ENCODE measurements at places on chromosomes 4 and X.

DNA sequence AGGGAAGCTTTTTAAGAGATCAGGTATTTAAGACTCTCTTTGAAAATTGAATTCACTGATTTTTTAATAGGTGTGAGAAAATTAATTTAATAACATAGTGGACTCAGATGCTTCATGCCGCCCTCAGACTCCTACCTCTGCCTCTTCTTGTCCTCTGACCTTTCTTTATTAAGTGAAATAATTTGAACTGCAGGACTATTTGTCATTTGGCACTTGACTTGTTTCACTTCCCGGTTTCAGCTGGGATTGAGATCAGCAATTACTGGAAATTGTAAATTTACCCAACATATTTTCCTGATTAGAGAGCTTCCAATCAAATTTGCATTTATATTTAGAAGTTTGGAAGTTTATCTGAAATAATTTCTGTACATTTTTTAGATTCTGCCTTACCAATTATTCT is 116.8 kb downstream of the CBR4 start:
- no peak for DNase-seq

DNA sequence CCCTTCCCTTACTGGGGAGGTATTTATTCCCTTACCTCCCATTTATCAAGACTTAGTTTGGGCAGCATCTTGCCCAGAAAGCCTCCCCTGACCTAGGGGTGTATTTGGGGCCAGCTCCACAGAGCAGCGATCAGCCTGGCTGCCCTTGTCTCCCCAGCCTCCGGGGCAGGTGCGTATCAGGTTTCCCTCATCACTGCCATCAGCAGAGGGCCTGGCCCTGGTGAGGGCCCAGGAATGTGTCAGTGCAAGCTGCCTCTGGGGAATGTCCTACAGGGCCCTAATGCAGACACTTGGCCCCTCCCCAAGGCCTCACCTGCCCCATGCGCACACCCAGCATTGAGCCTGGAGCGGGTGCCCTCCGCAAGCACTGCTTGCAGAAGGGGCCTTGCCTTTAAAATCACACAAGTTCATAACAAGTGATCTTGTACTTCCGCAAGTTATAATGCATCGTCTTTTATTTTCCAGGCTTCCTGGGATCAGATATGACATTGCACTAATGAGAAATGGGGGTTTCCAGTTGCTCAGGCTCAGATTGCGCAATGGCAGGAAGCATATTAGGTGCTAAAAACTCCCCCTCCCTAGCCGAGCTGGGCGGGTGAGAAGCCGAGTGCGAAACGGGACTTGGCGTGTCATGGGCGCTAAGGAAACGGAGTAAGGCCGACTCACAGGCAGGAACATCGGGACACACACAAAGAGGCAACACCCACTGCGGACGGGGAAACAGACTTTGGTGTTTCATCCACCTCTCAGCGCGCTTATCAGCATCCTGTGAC is 25.4 kb upstream of the AFAP1 start:
- DNase-seq = peak; percentile 9

GRCh38 chr4:120683897-120684540 is 238.5 kb downstream of the PRDM5 start:
- no peak for DNase-seq

- no peak for DNase-seq
Observed at GRCh38 chrX:101219116-101219863, at the start of gene DRP2. DRP2 (plus strand) TSS chrX:101219786; CDS start chrX:101231648, 11,862 bp downstream.

DNA sequence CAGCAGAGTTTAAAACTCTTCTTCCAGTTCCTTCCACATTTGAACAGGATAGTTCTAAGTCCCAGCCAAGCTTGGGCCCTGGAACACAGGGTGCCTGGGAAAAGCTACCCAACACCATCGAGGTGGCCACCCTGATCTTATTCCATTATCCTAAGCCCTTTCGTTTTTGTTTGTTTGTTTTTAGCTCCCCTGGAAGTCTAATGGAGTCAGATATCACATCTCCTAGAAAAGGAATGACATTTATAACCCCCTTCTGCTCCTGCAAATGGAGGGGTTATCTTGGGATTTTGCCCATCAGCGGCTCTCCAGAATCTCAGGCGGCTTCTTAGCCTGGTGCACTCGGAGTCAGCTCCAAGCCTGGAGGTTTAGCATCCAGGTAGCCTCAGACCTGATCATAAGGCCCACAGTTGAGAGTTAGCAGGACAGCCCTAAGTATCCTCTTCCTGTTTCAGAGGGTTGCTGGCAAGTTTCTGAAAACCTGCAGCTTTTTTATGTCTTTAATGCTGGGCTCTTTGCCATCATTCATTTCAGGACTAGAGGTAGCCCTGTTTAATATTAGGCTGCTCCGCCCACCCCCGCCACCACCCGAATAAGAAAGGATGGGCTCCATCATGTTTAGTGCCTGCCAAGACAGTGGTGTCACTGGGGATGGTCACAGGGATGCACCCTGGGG is 230.0 kb upstream of the LNX1 start:
- no peak for DNase-seq

DNA sequence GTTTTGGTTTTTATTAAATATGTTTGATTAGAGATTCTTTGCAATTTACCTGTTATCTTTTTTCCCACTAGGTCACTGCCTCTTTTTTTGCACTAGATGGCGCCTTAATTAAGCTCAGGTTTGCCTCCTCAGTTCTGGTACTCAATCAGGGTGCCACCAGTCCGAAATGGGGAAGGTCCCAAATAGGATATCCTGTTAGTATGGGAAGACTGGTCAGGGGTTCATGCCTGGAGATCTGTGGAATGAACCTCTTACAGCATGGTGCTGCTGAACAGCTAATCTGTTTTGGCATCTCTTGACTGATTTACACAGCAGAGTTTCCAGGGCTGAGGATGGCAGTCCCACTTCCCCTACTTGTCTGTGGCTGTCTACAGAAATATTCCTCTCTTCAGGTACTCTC is 24.2 kb upstream of the VSIG1 start:
- peak; percentile 43 for DNase-seq

- no peak for DNase-seq
Observed at GRCh38 chr4:7861440-7861881, 78.2 kb downstream of the AFAP1 start.

GRCh38 chr4:110130576-110131358 is 67.6 kb downstream of the ELOVL6 start:
- no peak for DNase-seq

DNA sequence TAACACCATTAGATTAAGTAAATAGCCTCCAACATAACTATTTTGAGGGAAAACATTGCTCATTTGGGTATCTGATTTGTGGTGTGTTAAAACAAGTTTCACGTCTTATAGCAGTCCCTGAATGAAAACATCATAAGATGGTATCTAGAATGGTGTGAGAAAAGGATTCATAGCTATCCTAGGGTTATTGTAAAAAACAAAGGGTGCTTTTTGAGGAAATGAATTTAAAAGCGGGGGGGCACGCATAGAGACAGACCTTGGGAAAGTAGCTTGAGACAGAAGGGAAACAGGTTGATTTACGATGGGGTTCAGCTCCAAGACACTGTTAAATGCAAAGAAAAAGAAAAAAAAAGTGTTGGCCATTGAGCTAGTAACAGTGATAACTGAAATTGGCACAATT is 768 bp upstream of the CXCL10 start:
- DNase-seq = peak; percentile 9

DNA sequence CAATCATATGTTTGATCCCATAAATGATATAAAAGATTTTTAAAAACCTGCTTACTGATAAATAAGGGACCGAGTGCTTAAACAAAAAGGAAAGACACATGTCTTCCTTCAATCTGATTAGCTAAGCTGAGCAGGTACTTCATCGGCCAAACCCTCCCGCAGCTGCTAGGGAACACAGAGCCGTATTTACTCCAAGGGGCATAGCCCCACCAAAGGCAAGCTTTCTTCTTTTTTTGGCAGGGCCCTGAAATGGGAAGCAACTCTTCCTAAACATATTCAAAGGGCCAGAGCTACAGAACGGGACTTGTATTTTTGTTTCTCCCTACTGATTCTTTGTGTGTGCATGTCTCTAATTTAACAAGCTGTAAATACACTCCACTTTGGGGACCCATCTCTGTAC is 337.3 kb downstream of the NLGN4X start:
- no peak for DNase-seq

GRCh38 chr4:157294575-157294974 is 74.0 kb downstream of the GRIA2 start:
- DNase-seq = no peak

GRCh38 chr4:168585168-168586091 is 88.6 kb downstream of the PALLD start:
- peak; percentile 47 for DNase-seq

DNA sequence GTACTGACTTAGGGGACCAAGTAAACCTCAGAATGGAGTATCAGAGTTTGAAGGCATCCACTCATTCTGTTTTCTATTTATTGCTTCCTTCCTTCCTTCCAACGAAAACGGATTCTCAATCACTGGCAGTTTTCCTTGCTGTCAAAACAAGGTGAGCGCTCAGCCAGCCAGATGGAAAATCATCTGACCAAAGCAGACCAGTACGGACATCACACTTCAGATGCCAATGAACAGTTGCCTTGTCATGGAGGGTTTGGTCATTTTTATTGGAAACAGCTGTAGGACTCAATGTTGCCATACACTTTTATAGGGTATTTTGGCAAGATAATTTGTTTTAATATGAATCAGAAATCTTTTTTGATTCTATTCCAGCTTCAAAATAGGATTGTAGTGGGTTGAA is 16.6 kb downstream of the GEMIN8 start:
- DNase-seq = no peak

- peak; percentile 49 for DNase-seq
Observed at GRCh38 chrX:36908801-36909675, 99.1 kb upstream of the FAM47C start.

DNA sequence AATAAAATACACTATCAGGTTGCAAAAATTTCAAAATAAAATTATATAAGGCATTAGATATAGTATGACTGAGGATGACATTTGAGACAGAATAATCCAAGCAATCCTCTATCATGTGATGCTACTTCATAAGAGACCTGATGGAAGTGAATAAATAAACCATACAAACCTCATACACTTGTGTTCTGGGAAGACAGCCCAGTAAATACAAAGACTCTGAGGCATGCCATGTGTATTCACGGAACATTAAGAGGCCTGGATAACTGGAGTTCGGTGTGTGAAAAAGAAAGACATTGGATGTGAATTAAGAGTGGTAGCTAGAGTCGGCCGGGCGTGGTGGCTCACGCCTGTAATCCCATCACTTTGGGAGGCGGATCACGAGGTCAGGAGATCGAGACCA is 364.2 kb downstream of the ADAM29 start:
- DNase-seq = no peak

DNA sequence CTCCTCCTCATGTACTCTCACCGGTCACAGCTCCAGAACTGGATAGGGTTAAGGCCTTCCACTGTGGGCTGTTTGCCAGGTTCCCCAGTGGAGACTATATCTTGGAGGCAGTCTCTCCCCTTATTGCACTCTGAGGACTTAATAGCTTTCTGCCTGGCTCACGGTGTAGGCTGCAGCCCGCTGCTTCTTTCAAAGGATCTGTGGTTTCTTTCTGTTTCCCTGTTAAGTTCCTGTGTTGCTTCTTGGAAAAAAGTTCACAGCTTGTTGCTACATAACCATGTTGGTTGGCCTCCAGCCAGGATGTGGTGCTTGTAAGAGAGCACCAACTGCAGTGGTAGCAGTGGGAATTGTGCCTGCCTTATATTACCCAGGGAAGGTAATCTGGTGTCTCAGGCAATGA is 24.9 kb upstream of the ZDHHC15 start:
- peak; percentile 90 for DNase-seq

GRCh38 chrX:6169407-6169806 is 59.3 kb downstream of the NLGN4X start:
- DNase-seq = no peak

DNA sequence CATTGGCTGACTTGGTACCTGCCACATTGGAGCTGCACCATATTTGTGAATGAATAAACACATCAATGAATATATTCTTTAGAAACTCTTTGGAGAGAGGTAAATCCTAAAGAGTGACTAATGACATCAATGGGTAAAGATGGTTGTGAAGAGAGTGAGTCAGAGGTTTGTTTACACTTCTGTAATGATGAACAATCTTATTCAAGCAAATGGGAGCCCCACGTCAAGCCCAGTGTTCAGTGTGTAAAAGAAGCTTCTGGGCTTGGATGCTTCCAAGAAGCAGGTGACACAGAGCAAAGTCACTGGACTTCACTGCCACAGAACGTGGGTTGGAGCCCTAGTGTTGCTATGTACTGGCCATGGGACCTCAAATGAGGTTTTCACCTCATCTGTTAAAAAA is 319.0 kb downstream of the STK32B start:
- DNase-seq = no peak

DNA sequence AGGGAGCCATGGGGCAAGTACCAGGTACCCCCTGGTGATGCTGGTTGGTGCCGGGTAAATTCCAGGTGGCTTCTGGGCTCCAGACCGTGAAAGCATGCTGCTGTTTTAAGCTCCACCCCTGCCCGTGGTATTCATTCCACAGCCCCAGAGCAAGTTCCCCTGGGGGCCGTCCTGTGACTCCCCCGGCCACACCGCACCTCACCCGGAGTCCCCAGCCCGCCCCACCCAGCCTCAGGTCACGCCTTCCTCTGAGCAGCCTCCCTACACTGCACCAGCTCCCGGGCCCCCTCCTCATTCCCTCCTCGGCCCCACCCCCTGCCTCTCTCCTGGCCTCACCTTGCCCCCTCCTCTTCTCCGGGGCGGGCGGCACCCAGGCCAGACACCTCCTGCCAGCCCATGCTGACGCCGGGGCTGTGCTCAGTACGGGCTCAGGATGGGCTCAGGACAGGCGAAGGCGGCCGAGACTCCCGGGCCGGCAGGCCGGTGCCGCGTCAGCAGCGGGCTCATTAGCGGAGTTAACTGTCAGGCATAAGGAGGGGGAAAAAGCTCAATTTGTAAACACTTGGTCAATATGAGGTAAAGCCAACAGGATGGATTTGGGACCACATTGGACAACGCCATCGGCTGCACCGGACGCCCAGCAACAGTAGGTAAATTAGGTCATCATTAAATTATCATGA is 127.4 kb downstream of the FAM53A start:
- DNase-seq = no peak

GRCh38 chrX:70444326-70444945 is at the start of gene DLG3:
DLG3 (plus strand) TSS chrX:70444835; CDS start chrX:70445202, 367 bp downstream.
- DNase-seq = peak; percentile 38

- no peak for DNase-seq
Observed at GRCh38 chrX:108064613-108065012, 19.7 kb downstream of the VSIG1 start.

- peak; percentile 17 for DNase-seq
Observed at GRCh38 chrX:106932960-106933537, 12.8 kb downstream of the CLDN2 start.

GRCh38 chr4:128800284-128800683 is 9.2 kb upstream of the JADE1 start:
- DNase-seq = no peak

DNA sequence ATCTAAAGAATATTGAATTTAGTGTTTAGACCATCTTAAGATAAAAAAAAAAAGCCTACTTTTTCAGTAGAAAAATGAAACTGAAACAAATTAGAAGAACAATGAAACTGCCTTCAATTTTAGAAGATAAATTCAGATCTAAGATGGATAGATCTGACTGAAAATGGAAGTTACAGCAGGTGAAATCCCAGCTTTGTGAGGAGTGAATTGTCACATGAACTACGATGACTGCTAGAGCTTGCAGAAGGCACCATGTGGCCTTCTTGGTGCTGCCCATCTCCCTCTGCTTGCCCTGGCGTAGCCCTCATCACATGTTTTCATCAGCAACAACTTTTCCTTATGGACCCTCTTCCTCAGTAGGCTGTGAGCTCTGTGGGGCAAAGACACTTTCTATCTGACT is 51.4 kb upstream of the EMCN start:
- no peak for DNase-seq

GRCh38 chr4:80045786-80046185 is 27.2 kb downstream of the ANTXR2 start:
- DNase-seq = no peak

- no peak for DNase-seq
Observed at GRCh38 chrX:136021160-136021559, 35.9 kb downstream of the SLC9A6 start.
